ENCODE measurements at places on chromosomes 13 and 19.

- no peak for DNase-seq
Observed at GRCh38 chr13:88701551-88701950, 1030.4 kb downstream of the SLITRK5 start.

GRCh38 chr19:5618591-5618990 is 4.0 kb downstream of the SAFB2 start:
- DNase-seq = no peak

DNA sequence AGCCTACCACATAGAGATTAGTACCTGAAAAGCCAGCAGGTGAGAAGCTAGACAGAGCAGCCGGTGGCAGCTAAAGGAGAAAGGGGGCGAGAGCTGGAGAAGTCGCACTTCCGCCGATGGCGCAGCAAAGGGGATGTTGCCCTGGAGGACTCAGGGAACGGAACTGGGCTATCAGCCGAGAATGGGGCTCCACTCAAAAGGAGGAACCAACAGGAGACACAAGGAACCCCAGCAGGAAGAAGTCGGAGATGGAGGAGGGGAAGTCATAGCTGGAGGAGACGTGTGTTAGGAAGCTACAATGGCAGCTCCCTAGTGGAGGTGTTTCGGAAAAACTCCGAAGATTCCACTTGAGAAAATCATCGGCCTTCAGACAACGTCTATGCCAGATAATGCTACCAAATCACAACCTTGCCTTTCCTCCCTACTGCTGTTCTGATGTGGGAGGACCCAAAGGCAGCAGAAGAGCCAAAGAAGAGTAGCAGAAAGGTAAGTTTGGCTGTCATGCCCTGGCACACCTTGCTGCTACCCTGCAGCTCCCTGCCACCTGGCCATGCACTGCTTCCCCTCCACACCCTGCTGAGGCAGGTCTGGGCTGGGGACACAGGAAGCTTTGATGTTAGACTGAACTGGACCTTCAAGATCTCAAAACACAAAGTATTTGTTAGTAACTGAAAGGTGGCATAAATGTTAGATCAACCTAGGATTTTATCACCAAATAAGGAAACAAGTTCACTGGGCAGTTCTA is 127.9 kb downstream of the DLEU7 start:
- peak; percentile 23 for DNase-seq

- peak; percentile 21 for DNase-seq
Observed at GRCh38 chr13:51523082-51523518, 61.2 kb upstream of the WDFY2 start.

GRCh38 chr13:40120288-40120687 is 464.8 kb downstream of the COG6 start:
- no peak for DNase-seq

GRCh38 chr19:1311543-1312091 is 25.9 kb downstream of the EFNA2 start:
- no peak for DNase-seq

DNA sequence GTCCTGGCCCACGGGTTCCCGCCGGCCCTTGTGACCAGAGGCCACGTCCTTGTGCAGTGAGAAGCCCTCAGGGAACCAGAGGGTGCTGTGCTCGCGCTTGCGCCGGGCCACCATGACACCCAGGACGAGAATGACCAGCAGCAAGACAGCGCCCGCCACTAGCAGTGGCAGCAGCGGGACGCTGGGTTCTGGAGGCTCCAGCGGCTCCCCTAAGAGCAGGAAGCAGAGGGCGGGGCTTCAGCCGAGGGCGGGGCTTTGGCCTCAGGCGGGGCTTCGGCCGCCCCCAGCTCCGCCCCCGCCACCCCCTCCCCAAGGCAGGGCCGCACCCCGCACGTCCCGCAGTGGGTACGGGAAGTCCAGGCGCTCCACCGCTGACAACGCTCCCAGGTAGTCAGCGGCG is 30.4 kb downstream of the NOTCH3 start:
- no peak for DNase-seq

GRCh38 chr13:79811170-79811569 is 330.2 kb downstream of the NDFIP2 start:
- no peak for DNase-seq

DNA sequence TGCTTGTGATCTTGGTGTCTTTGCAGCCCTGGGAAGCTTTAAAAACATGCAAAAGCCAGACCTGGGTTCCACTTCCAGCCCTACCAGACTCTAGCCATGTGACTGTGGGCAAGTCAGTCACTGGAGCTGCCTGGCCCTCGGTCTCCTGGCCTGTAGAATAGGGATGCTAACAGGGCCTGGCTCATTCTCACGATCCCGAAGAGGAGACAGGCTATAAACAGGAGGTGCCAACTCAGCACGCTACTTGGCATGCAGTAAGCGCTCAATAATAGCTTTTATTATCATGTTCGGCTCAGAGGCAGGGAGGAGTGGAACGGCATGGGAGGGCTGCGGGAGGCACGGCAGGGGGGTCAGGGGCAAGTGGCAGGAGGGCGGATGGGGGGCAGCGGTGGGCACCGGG is 1.7 kb downstream of the CTXN1 start:
- no peak for DNase-seq

DNA sequence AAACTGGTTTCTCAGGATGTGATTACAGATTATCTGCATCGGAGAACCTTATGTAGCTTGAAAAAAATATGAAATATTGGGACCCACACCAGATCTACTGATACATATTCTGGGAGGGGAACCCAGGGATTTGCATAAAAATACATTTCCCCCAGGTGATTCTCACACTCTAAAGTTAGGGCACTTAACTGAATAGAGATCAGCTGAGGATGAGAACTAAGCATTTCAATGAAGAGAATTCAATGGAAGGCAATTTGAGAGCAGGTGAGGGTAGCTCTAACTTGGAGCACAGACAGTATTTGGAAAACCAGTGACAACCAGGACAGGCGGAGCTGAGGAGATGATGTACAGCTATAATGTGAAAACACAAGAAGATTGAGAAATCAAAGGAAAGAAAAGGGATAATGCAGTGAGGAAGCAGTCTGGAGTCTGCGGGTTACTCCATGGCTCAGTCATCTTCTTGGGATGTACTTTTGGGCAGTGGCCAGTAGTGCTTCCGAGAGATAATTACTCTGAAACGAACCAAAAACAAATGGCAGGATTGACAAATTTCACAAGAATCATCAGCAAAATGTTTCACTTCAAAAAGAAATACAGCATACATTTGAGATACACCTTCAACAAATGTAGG is 6.1 kb upstream of the OXGR1 start:
- DNase-seq = no peak

GRCh38 chr13:50124536-50125303 is 109.5 kb downstream of the KCNRG start:
- DNase-seq = peak; percentile 96

- no peak for DNase-seq
Observed at GRCh38 chr13:97335488-97336134, 98.4 kb upstream of the RAP2A start.

GRCh38 chr13:113061796-113062425 is 43.7 kb upstream of the F7 start:
- DNase-seq = no peak

DNA sequence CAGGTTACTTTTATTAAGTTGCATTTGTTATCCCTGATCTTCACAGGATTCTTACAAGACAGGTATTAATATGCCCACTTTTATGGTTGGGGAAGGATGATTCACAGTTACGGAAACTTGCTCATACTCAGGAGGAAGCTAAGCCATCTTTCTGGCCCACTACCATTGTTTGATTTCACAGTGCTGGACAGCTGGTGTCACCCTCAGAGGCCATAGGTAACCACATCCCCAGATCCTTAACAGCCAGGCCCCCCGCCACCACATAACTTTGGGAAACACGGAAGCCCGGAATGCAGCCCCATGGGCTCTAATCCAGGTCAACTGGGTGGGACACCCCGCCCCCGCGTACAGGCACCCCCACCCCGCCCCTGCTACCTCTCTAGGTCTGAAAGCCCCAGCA is 119.7 kb downstream of the IRS2 start:
- no peak for DNase-seq

GRCh38 chr13:22090106-22090505 is 419.2 kb downstream of the FGF9 start:
- DNase-seq = no peak

DNA sequence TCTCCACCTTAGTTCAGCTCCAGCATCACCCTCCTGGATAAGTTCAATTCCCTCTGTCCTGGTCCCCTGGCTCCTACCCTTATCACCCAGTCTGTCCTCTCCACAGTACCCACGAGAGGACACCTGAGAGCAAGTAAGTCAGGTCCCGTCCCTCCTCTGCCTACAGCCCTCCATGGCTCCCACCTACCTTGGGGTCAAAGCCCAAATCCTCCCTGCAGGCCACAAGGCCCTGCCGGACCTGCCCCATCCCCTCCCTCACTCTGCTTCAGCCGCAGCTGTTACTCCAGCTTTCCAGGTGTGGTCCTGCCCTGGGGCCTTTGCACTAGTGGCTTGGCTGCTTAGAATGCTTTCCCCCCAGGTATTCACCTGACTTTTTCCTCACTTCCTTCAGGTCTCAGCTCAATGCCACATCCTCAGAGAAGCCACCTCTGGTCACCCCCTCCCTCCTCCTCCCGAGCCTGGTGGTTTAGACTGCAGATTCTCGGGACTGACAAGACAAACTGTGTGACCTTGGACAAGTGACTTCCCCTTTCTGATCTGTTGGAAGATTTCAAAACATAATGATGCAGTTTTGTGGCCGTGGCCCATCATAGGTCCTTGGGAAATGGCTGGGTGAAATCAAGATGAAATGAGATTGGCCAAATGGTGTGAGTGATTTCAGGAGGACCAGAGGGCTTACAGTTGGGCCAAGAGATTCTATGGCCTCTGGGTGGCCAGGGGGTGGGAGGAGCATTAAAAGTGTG is 3.6 kb downstream of the TUBB4A start:
- DNase-seq = no peak

DNA sequence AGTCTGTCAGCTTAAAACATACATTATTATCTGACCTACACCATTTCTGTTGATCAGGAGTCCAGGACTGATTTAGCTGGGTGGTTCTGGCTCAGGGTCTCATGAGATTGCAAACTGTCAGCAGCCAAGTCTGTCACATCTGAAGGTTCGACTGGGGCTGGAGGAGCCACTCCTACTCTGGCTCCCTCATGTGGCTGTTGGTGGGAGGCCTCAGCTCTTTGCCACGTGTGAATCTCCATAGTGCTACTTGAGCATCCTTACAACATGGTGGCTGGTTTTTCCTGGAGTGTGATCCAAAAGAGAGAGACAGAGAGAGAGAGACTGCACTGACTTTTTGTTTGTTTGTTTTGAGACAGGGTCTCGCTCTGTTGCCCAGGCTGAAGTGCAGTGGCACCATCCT is 63.6 kb upstream of the NFIC start:
- no peak for DNase-seq

DNA sequence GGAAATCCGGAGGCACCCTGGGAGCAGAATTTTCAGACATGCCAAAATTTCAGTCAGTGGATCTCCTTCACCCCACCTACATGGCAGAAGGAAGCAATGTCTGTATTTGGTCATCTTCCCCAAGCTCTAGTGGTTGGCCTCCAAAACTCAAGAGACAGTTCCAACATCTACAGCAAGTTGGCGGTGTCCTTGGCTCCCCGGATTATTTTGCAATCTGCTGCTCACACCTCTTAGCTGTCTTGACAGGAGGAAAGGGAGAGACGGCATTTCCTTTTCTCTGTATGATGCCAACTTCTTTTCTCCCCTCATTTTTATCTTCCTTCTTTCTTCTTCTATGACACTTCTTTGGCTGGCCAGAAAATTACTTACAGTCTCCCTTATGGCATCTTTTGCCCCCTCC is 159.9 kb downstream of the SUCLA2 start:
- DNase-seq = no peak

GRCh38 chr13:44451651-44452050 is 78.0 kb downstream of the SERP2 start:
- no peak for DNase-seq

GRCh38 chr19:30969591-30969990 is 379.6 kb downstream of the TSHZ3 start:
- no peak for DNase-seq

- no peak for DNase-seq
Observed at GRCh38 chr13:49540552-49540951, 44.8 kb downstream of the PHF11 start.

- no peak for DNase-seq
Observed at GRCh38 chr13:70814684-70815083, 706.4 kb upstream of the KLHL1 start.

DNA sequence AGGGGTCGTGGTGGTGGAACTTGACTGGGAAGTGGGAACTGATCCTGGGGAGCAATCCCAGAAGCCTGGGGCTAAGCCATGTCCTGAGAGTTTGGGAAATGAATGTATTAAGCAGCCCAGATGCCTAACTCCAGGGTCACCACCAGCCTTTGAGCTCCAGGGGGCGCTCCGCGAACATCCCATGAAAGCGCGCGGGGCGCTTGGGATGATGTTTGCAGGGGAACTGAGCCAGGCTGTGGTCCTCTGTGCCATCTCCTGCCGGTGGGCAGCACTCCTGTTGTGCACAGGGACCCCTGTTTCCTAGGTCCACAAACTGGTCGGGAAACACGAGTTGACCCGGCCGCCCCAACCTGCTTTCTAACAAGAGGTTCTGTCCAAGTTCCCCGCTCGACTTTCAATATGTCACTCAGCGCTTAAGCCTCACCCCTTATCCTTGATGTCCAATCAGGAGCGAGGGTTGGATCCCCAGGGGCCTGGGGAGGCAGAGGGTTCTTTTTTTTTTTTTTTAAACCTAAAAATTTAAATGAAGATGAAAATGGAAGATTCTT is 14.4 kb downstream of the LEUTX start:
- DNase-seq = peak; percentile 72

DNA sequence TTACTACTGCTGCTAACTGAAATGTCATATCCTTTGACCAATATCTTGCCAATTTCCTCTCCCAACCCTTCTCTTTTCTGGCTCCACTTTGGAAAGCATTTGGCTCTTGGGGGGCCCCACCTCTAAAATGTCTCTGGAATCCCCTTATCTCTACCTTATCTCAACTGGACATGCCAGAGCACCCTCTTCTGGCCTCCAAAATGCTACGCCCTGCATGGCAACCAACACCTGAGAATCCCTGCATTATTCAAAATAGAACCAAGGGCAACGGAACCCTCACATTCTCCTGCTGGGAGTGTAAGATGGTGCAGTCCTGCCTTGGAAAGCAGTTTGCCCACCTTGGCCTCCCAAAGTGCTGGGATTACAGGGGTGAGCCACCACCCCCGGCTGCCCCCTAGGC is 35.3 kb downstream of the CERS4 start:
- DNase-seq = no peak

GRCh38 chr13:104975272-104975671 is 1560.2 kb downstream of the EFNB2 start:
- DNase-seq = no peak

- DNase-seq = no peak
Observed at GRCh38 chr19:55485439-55486011, 537 bp downstream of the NAT14 start.

GRCh38 chr13:96381681-96382080 is 291.8 kb downstream of the HS6ST3 start:
- no peak for DNase-seq

DNA sequence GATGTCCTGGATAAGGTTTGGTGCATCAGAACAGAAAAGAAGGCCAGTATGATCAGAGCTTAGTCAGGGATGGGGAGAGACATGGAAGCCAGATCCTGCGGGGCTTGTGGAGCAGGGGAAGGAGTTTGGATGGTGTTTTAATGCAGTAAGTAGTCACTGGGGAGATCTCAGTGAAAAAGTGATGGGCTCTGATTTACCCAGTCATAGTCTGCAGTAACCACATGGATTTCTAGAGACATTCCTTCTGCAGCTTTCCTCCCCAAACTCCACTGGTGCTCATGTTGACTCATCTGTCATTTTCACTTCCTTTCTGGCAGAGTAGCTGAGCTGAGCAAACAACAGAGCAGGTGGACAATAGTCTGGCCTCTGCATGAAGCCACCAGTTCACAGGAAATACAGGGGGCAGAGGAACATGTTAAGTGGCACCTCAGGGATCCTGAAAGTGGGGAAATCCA is 144.1 kb downstream of the DPF1 start:
- no peak for DNase-seq

- no peak for DNase-seq
Observed at GRCh38 chr19:17138937-17139598, 63.5 kb downstream of the MYO9B start.
